ENCODE measurements at places on chromosomes 7 and 10. TPM values are rescaled to one million over a fixed set of nuclear protein-coding genes. Genes with fewer than 3 reads are reported as not detected.

Gene SLC29A3
- 7.9 TPM for polyA plus RNA-seq

Gene LAMB4
- polyA plus RNA-seq: not detected

Gene RBAK
- polyA plus RNA-seq: 4.1 TPM

Gene MICALL2
- polyA plus RNA-seq: 0.50 TPM

Gene EPC1
- polyA plus RNA-seq: 43.1 TPM

Gene FAM25G
- not detected for polyA plus RNA-seq

Gene PTCD1
- polyA plus RNA-seq: 1.4 TPM

Gene UBE2D4
- 11.5 TPM for polyA plus RNA-seq

Gene SPDYE2
- polyA plus RNA-seq: 0.86 TPM

Gene TMEM26
- not detected for polyA plus RNA-seq

Gene KCP
- polyA plus RNA-seq: not detected

Gene IDI2
- 0.19 TPM for polyA plus RNA-seq

Gene UBE2D1
- polyA plus RNA-seq: 23.1 TPM

Gene KCNMA1
- not detected for polyA plus RNA-seq

Gene HMX2
- not detected for polyA plus RNA-seq

Gene TSPAN12
- polyA plus RNA-seq: not detected

Gene TRIM50
- not detected for polyA plus RNA-seq

Measured in immature natural killer cell (primary cell).